ENCODE measurements at places on chromosomes 5 and 9.

DNA sequence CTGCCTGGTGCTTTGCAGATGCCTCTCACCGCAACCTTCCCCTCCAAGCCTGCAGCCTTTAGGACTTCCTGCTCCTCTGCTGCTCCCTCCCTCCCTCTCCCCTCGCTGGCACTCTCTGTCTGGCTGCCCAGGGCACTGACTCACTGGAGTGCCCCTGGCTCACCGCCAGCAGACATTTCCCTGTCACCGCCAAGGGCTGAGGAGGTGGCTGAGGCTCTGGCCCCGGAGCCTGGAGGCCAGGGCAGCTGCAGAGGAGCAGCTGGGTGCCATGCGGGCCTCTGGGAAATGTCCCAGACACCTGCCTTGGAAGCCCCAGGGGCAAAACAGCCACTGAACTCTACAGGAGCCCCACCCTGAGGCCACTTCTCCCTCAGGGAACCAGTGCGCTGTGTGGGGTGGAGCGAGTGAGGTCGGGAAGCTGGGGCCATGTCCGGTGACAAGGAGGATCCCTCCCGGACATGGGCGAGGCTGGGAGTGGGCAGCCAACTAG is 53.4 kb downstream of the TENT4A start:
- no peak for DNase-seq

DNA sequence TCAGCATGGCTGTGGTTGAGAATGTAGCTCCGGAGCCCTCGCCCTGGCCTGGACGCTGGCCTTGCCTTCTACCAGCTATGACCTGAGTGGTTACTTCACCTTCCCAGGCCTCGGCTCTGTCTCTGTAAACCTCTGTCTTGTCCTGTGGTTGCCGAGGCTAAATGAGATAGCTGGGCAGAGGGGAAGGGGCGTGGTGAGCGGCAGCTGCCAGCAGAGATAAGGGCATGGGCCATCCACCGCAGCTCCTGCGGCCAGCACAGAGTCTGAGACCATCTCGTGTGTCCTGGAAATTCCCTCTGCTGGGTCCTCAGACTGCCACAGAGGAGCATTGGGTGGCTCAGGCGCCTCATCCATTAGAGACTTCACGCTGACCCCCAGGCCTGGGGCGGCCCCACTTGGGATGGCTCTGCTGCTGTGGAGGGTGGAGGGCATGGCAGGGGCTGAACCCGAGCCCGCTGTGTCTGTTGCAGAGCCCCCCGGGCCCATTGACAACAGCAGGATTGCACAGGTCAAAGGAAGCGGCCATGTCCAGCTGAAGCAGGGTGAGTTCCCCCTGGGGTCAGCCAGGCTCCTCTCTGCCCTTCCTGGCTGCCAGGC is 43.9 kb downstream of the USP20 start:
- DNase-seq: no peak

DNA sequence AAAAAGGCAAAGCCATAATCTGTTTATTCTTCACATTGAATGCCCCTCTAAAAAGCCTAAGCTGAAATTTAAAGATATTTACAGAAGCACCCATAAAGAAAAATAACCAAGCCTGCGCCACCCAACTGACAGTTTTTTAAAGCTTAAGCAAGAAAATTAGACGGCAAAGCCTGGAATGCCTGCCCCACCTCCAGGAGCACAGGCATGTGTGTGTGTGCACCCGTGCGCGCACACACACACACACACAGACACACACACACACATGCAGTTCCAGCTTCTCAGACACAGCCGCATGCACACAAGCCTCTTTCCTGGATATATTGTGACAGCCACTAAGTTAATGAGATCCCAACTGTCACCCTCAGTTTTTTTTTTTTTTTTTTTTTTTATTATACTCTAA is 88.2 kb downstream of the FRMD3 start:
- no peak for DNase-seq

DNA sequence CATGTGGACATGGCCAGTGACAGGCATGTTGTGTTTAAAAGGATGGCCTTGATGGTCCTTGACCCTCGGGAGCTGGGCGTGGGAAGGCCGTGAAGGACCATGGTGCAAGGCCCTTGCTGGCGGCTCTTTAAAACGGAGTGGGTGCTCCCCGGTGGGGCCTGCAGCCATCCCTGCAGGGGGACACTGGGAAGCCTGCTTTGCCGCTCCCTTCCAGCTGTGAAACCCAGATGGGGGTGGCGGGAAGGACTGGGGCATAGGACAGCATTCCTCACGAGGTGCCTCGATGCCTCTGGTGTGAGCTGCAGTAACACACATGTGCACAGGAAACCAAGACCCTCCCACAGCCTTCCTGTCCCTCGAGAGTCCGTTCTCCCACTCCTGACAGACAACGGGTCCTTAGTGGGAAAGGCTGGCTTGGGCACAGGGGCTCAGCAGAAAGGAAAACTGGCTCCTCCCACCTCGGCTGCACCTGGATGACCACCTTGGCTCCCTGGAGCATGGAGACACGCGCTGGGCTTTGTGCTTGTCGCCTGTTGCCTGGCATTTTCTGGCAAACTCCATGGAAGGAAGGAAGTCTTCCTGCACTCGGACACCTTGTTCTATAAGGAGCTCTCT is 30.3 kb upstream of the IRX4 start:
- no peak for DNase-seq

GRCh38 chr5:133296624-133297023 is 244.8 kb downstream of the HSPA4 start:
- no peak for DNase-seq

GRCh38 chr9:90966031-90966290 is 164.3 kb downstream of the SYK start:
- no peak for DNase-seq

DNA sequence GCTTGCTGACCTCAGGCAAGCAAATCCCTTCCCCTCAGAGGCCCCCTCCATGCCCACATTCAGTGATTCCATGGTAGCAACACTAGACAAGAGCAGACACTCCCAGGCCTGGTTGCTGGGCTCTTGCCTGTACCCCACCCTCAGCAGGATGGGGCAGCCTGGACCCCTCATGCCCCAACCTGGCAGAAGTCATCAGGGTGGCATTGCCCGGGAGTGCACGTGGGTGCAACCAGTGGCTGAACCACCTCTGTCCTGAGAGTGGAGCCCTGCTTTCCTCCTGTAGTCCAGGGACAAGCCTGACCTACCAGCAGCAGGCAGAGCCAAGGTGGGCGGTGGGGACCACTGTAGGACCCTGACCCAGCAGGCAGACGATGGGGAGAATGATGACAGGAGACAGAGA is 65.8 kb upstream of the TBC1D2 start:
- no peak for DNase-seq

- DNase-seq: no peak
Observed at GRCh38 chr5:137633896-137634295, 102.0 kb downstream of the KLHL3 start.

- DNase-seq: no peak
Observed at GRCh38 chr5:81755320-81755719, 4.4 kb upstream of the SSBP2 start.

DNA sequence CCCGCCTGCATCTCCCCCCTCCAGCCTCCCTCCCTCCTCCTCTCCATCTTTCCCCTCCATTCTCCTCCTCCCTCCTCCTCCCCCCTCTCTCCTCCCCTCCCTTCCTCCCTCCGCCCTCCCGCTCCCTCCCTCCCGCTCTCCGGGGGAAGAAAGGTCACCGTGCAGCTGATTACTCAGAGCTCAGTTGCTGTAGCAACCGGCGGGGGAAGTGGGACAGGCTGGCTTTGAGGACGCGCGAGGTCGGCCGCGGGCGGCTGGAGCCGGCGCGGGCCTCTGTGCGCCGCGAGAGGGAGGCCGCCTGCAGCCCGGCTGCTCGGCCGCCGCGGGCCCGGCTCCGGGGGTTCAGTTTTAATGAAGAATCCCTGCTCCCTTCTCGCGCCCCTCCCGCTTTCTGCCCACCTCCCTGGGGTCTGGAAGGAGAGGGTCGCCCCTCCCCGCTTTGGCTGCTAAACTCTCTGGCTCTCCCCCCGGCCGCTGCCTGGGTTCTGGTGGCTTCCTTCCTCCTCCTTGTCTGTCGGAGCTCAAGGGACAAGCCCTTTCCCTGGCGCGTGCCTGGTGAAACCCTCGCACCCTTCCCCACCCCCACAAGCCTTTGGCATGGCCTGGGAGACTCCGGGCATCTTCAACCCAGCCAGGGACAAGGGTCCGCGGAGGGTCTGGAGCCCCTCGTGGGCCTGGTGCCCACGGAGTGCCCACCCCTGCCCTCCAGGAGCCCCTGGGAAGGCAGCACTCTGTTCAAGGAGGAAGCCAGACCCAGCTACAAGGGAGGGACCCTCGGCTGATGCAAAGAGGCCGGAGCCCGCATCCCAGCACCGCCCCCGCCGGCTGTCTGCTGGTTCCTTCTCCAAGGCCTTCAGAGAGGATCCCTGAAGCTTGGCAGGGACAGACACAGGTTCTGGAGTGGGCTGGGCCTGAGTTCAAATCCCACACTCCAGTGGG is 160.3 kb downstream of the C9orf50 start:
- DNase-seq: peak; percentile 84

- no peak for DNase-seq
Observed at GRCh38 chr9:96612105-96612965, 7.3 kb downstream of the CDC14B start.

DNA sequence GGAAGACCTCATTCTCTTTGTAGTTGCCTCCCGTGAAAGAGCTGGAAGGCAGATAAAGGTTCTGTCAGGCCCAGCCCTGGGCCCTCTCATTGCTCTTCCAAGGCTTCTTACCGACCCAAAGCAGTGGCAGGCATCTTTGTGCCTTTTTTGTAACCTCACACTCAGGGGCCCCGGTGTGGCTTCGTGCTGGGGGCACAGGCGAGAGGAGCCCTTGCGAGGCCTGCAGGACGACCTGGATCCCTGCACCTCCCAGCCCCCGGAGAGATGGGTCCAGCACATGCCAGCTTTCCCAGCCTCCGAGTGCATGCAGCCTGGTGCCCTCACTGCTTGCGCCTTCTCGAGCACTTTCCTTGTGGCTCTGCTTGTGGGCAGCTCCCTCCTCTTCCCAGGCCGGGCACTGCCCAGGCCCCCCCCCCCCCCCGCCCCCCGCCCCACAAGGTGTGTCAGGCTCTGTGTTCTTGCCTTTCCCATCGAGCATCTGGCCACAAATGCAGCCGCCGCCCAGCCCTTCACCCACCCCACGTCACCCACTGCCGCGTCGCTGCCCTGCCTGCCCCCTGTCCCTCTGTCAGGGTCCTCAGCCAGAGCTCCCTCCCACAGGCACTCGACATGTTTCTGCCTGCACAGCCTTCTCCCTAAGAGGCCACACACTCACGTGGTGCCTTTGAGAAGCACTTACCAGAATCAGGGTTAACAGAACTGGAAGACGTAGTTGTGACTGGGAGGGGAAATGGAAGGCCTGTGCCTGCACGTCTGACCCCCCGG is 63.7 kb upstream of the CACNA1B start:
- no peak for DNase-seq

GRCh38 chr5:141845371-141845851 is 32.8 kb downstream of the PCDH1 start:
- no peak for DNase-seq

DNA sequence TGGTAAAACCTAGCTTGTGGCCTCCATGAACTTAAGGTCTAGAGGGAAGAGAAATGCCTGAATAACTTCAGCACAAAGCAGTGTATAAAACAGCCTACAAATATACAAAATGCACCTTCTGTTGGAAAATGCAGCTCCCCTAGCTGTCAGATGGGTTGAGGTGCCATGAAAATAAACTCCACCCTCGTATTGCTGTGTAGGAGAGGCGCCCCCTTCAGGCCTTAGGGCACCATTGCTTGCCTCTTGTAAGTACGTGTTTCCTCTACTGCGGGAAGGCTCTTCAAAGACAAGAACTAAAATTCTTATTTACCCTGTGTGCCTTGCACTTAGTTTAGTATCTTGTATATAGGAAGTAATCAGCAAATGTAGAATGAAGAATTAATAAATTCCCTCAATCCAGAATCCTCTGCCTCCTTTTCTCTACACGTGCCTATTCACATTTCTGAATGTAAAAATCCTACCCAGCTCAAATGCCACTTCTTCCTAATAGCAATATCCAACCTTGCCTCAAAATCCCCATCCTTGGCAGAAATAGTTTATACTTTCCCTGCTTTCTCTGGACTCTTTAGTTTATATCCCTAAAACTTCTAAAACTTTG is 393.7 kb upstream of the PDE4D start:
- no peak for DNase-seq

GRCh38 chr5:101024299-101024698 is 121.2 kb upstream of the ST8SIA4 start:
- DNase-seq: no peak

DNA sequence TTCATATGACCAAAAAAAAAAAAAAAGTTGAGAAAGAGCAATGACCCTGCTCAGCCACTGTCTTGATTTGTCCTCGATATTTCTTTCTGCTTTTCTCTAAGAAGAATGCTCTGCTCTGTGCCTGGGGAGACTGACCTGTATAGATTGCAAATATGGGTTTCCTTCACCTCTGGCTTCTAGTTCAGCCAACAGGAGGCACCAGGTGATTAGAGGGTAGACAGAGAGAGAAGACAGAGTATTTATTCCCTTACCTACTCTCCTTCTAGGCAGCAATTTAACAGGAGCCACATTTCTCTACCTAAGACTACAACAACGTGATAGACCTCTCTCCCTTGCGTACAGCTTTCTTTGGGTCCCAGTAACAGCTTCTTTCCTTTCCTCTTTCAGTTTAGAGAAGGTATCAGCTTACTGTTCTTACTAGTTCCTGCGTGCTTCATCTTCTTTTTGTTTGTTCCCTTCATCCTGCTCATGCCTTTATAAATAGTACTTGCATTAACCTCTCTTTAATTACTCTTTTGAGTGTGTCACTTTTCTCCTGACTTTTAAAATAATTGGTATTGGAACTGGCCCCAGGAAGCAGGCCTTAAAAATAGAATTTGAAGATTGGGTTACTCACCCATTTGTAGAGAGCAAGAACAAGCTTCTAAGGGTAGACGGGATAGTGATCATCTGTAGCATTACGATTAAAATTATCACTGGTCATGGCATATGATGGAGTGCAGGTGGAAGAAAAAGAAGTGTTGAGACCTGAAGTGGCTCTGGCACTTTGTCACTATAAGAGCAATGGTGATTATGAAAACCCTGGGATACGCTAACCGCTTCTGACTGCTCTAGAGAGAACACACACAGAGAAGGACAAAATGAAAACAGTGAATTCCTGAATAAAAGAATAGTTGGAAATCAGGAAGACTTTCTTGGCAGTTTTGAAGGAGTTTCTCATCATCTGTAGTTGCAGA is 161.2 kb upstream of the FSTL4 start:
- no peak for DNase-seq

- no peak for DNase-seq
Observed at GRCh38 chr5:91109634-91110033, 273.5 kb downstream of the ARRDC3 start.

- no peak for DNase-seq
Observed at GRCh38 chr9:91890662-91891061, 59.4 kb downstream of the ROR2 start.

DNA sequence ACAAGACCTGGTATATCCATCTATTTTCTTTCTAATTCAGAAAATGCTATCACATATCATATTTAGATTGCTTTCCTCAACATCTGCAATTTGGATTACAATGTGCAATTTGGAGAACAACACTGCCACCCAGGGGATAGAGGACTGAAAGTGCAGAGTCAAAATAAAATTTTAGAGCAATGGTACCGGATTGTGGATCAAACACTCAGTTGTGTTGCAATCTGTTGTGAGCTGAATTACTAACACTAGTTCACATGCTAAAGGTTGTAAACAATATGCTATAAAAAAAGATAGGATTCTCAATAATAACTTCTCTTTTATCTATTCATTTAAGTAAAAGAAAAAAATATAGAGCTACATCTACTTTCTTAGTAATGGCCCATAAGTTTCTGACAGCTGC is 11.9 kb upstream of the SRFBP1 start:
- no peak for DNase-seq

Data from effector memory CD4-positive, alpha-beta T cell (primary cell).